HT-29 (cell line): ENCODE measurements at places on chromosomes 5 and 9. TPM values are rescaled to one million over a fixed set of nuclear protein-coding genes. Genes with fewer than 3 reads are reported as not detected.

GRCh38 chr9:108688051-108688450 is 167.7 kb downstream of the ACTL7B start:
- no peak for DNase-seq

DNA sequence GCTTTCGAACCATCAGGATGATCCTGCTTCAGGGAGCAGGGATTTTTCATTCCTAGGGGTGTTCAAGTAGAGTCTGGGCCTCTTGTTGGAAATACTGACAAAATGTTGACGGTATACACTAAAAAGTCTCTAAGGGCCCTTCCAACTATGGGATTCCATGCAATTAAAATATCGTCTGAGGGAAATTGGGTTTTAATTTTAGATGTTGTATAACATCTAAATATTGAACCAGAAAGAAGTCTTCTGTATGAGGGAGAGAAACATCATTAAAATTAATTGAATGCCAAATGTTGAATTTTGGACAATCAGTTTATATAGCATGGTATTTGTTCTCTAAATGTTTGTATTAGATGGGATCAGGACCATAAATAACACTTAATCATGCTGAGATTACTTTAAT is 25.7 kb upstream of the DAB2 start:
- DNase-seq = no peak

GRCh38 chr5:179840766-179841165 is 17.9 kb downstream of the MRNIP start:
- no peak for DNase-seq

DNA sequence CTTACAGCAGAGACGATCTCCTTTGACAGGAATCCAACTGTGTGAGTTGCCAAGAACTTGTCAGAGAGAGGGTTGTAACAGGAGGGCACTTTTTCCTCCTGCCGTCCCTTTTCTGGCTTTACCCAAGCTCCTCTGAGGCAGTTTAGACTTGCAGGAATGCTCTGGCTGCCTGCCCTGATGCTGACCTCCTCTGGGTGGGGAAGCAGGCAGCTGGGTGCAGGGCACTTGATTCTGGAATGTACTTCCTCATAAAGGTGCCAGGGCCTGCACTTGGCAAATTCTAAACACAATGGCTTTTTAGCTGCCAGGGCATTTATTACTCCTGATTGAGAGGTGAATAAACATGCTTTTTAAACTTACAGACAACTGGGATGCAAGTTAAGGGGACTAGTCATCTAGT is 190.4 kb downstream of the EPB41L4A start:
- DNase-seq = peak; percentile 92

The CFAP90 gene
- total RNA-seq = not detected in 2 replicates

The ITK gene
- not detected in 2 replicates for total RNA-seq

GRCh38 chr9:22548625-22549024 is 102.0 kb downstream of the DMRTA1 start:
- DNase-seq = no peak

DNA sequence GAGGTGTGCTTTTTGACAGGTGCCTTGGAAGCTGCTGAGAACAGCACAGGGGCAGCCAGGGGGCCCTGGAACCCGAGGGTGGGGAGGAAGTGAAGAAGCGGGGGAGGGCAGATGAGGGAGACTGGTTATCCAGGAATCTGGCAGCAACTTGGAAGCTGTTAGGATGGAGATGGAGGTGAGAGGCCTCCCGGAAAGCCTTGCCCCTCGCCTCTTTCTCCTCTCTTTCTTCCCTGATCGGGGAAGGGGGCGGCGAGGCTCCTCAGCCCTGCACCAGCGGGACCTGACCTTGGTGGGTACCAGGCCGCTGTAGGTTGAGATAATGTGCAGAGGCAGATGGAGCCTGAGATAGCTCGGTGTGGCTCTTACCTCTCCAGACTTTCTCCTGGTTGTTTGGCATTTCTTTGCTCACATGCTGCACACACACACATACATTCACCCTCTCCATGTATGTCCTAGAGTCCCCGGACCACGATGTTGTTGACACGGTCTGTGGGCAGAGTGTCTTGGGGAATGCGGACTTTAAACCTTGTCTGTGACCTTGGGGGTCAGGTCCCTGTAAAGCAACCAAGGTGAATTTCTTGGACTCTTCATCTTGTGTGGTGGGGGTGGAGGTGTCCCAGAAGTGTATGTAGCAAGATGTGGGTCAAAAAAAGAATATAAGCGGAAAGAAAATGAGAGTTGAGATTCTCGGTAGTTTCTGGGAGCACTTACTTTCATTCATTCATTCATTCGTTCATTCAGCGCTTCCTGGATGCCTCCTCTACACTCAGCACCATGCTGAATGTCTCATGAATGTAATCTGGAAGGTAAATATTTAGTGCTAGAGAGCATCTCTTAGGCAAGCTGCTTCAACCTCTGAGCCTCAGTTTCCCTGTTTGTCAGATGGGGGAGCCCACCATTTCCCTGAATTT is 1.6 kb downstream of the WWC1 start:
- DNase-seq = peak; percentile 28

DNA sequence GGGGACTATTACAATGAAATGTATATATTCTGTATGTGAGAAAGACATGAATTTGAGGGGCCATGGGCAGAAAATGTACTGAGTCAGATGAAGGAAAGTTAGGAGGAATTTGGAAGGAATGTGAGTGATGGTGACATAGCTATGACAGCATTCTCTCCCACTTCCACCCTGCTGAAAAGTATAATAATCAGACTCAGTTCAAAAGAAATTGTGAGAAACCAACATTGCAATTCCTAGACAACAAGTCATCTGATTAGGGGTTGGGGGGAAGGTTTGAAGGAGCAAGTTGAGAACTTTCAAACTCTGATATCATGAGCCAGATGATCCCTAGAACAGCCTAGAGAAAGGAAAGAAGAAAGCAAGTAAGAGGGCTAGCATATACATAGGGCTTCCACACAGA is 370.6 kb downstream of the DMRTA1 start:
- DNase-seq = no peak

- no peak for DNase-seq
Observed at GRCh38 chr5:58904737-58905136, 321.9 kb downstream of the RAB3C start.

The ATG12 gene
- 15.8 and 21.1 TPM in 2 replicates for total RNA-seq

The CCNH gene
- 39.5 and 41.3 TPM in 2 replicates for total RNA-seq

DNA sequence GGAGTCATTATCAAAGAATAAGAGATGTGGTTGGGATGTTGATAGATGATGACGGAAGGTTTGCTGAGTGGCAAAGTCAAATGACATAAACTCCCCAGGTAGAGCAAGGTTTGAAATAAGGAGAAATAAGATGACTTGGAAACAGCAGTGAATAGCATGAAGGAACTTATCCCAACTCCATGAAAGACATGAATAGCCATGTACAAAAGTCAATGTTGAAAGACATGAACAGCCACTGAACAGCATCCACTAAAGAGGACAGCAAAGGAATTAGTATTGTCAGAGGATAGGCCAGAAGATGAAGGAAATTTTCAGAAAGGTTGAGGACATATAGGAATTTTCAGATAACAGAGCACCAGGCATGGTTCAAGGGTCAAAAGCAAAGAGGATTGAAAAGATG is 286.0 kb upstream of the FBXL7 start:
- DNase-seq = no peak
